K562 (cell line): ENCODE measurements at places on chromosomes 5 and 9.

DNA sequence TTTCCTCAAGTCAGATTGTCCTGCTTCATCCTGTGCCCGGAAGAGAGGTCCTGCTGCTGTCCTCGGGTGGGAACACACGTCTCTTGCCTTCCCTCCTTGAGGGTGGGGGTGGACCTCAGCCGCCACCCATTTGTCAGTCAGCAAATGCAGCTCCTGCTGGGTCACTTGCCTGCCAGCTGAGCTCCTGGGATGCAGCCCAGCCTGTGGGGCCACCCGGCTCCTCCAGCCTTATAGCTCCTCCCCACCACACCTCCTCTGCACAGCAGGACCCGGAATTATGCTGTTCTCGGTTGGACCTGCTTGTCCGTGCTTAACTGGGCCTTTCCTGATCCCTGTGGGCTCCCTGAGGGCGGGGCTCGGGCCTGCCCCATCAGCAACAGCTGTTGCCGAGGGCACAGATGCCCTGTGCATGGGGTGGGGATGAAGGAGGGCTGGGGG, 52.7 kb downstream of the RXRA start:
- DNase-seq, result no peak

DNA sequence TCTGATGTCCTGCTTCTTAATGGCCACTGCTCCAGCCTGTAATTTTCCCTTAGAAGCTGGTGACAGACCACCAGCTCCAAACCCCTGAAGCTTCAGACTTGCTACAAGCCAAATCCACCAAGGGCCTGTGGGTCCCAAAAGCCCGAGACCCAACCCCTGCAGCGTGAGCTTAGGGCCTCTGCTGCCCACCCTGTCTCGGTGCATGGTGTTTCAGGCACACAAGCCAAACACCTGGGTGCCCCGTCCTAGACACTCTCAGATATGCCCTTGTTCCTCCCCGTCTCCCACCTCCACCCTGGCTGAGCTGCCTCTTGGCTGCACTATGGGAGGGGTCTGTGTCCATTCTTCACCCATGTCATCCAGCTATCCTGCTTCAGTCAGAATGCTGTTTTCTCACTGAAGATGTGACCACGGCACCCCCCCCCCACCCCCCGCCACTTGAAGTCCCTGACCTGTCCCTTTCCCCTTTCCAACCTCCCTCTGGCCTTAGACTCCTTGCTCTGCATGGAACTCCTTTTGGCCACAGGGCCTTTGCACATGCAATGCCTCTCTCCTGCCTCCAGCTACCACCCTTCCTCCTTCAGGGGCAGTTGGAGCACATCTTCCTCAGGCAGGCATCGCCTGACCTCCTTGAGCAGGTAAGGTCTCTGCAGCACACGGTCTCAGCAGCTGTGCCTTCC, 55.8 kb downstream of the ZNF354C start:
- DNase-seq, result no peak

GRCh38 chr5:130724658-130725057, 440.4 kb downstream of the HINT1 start:
- DNase-seq, result no peak

DNA sequence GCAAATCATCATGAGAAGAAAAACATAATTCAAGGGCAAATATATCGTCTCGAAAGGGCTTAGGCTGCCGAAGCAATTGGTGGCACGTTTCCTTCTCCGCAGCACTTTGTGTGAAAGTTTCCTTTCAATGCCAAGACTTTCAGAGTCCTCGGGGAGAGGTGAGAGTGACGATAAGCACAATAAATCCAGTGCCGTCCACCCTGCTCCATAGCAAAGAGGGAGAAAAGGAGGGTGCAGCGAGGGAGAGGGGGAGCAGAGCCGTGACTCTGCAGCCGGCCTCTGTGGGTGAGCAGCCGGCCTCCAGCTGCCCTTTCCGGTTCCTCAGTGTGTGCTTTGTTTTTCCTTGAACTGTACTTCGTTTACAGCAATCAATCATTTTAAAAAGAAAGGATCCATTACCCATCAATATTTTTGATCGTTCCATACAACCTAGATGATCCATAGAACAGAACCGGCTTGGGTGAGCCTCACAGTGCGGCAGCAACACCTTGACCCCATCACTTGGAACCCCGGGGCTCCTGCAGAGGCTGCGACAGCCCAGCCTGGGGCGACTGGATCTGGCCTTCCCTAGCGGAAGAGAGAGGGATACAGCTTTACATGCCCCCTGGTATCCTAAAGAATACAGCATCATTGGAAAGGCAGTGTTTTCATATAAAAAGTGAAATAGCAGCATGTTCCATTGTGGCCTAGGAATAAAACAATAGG, 247.0 kb upstream of the IRX4 start:
- no peak for DNase-seq

DNA sequence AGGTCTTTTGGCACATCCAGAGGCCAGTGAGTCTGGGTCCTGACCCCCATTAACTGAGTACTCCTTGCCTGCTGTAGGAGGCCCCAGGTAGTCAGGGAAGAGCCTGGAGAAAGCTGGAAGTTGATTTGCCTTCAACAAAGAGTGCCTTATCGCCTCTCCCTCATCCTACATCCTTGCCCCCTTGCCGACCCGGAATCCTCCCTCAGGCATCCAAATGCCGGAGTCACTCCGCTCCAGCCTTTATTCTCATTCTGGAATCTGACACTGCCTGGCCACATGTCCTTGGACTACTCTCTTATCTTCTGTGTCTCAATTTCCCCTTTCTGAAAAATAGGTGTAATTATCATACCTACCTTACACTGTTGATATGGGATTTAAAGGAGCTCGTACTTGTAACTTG, 39.1 kb upstream of the KLF4 start:
- no peak for DNase-seq

DNA sequence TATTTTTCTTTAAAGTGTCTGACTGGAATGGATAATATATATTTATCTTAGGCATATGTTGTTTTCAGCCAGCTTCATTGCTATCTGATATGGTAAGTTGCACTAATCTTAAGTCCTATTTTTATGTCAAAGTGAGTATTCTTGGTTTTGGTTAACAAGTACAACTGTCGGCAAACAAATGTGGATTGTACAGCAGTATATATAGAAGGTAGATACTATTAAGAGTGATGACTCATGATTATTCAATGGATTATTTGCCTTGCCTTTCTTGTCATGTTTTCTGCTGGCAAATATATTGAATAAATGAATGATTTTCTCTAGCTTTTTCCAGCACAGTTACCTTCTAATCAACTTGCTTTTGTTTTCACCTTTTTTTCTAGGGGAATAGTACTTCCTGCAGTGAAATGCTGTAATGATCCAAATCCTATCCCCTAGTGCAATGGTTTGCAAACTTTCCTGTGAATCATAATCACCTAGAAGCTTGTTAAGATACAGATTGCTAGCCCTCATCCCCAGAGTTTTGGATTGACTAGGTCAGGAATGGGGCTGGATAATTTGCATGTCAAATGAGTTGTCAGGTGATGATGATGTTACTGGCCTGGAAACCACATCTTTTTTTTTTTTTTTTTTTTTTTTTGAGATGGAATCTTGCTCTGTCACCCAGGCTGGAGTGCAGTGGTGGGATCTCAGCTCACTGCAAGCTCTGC, 60.8 kb upstream of the ARRDC3 start:
- DNase-seq, result no peak

GRCh38 chr5:134456825-134457224, 45.1 kb upstream of the CDKN2AIPNL start:
- DNase-seq, result no peak
